ENCODE measurements at places on chromosomes 11 and 22.

GRCh38 chr11:134578807-134579723 lies 167.0 kb upstream of the B3GAT1 start:
- DNase-seq: no peak

GRCh38 chr11:7449211-7449840 lies 36.0 kb upstream of the OLFML1 start:
- DNase-seq: no peak

GRCh38 chr22:19527321-19527721 lies 3.1 kb upstream of the CLDN5 start:
- no peak for DNase-seq

GRCh38 chr22:36798674-36799066 lies 18.2 kb downstream of the PVALB start:
- no peak for DNase-seq

- no peak for DNase-seq
These were observed 13.4 kb downstream of the PITPNB start for GRCh38 chr22:27905653-27906052.

DNA sequence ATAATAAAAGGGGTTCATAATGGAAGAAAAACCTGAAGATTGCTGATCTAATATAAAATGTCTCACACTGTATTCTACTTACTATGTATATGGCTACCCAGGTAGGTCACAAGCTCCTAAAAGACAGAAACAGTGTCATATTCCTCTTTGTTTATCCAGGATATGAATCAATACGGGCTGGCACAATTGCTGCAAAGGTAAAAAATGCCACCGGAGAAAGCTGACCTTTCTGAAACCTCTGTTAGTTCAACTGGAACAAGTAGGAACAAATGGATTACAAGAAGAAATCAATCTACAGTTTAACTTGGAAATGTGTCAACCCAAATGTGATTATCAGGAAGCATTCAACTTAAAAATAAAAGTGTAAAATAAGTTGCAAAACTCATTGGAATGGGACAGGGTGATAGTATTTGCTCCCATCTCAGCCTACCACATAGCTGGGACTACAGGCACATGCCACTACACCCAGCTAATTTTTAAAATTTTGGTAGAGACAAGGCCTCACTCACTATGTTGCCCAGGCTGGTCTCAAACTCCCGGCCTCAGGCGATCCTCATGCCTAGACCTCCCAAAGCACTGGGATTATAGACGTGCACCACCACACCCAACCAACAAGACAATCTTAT lies 27.6 kb downstream of the SLC35F2 start:
- no peak for DNase-seq

- no peak for DNase-seq
These were observed 120.7 kb upstream of the TENM4 start for GRCh38 chr11:79561496-79561895.

- peak; percentile 66 for DNase-seq
These were observed 2.6 kb upstream of the VWCE start for GRCh38 chr11:61297746-61298145.

DNA sequence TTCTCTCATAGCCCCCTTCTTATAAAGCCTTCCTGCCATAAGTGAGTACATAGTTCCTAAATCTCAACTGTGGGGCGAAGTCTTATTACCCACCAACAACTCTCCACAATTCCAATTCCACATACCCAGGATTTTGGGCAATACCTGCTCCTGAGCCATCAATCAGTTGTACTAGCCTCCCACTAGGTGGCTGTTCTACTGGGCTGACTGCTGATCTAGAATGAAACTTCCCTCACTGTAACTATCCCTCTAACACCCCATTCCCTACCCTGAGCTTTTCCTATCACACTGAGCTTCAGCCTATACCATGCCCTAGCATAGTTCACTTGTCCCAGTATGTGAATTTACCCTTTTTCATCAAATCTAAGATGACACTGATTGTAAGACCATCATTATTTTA lies 52.5 kb downstream of the RRAS2 start:
- DNase-seq: no peak

GRCh38 chr22:34567367-34567766 lies 498.6 kb upstream of the ISX start:
- no peak for DNase-seq

- no peak for DNase-seq
These were observed 114.6 kb upstream of the GRK3 start for GRCh38 chr22:25449781-25450317.

GRCh38 chr11:101917226-101917625 lies 904 bp upstream of the ANGPTL5 start:
- DNase-seq: no peak

Data from ovary (tissue), 10 donors.